Hepatocyte (in vitro differentiated cells): ENCODE measurements at places on chromosomes 16 and 17. TPM values are rescaled to one million over a fixed set of nuclear protein-coding genes. Genes with fewer than 3 reads are reported as not detected.

The RPH3AL gene
- polyA plus RNA-seq, result 7.6 and 12.0 TPM in 2 replicates

The CAMTA2 gene
- polyA plus RNA-seq, result 45.6 and 47.5 TPM in 2 replicates

The KCNJ18 gene
- polyA plus RNA-seq, result not detected in 2 replicates

The CCL7 gene
- 0.69 and 1.2 TPM in 2 replicates for polyA plus RNA-seq

The HOXB5 gene
- polyA plus RNA-seq, result 3.3 and 4.4 TPM in 2 replicates

The AFMID gene
- polyA plus RNA-seq, result 26.6 and 26.7 TPM in 2 replicates

The WNT3 gene
- 5.3 and 7.3 TPM in 2 replicates for polyA plus RNA-seq

The PHAF1 gene
- 15.2 and 20.2 TPM in 2 replicates for polyA plus RNA-seq

The ACLY gene
- 82.1 and 101 TPM in 2 replicates for polyA plus RNA-seq

The TP53TG3D gene
- polyA plus RNA-seq, result not detected in 2 replicates

The PIRT gene
- not detected in 2 replicates for polyA plus RNA-seq

The SCARF1 gene
- 1.0 and 2.0 TPM in 2 replicates for polyA plus RNA-seq

The SOST gene
- not detected in 2 replicates for polyA plus RNA-seq

The MPP3 gene
- polyA plus RNA-seq, result 5.1 and 10.9 TPM in 2 replicates

The TRPV2 gene
- polyA plus RNA-seq, result 10.1 and 15.2 TPM in 2 replicates

The HCRT gene
- not detected in 2 replicates for polyA plus RNA-seq

The DHRS7C gene
- polyA plus RNA-seq, result 0.19 TPM in 1 of 2 replicates, not detected in the other

The ZNF830 gene
- 9.9 and 11.8 TPM in 2 replicates for polyA plus RNA-seq

The PGS1 gene
- 42.5 and 52.2 TPM in 2 replicates for polyA plus RNA-seq

The ALDH3A1 gene
- polyA plus RNA-seq, result 0.13 and 1.4 TPM in 2 replicates

The STX1B gene
- 2.0 and 2.7 TPM in 2 replicates for polyA plus RNA-seq

The C16orf92 gene
- not detected in 2 replicates for polyA plus RNA-seq

The DHRS13 gene
- polyA plus RNA-seq, result 10.8 and 15.4 TPM in 2 replicates

The MMD gene
- polyA plus RNA-seq, result 19.4 and 26.9 TPM in 2 replicates

The TNFRSF12A gene
- 385 and 452 TPM in 2 replicates for polyA plus RNA-seq

The DLX4 gene
- polyA plus RNA-seq, result 1.4 and 3.7 TPM in 2 replicates

The KRTAP4-4 gene
- polyA plus RNA-seq, result not detected in 2 replicates

The EFCAB5 gene
- polyA plus RNA-seq, result 0.48 and 0.63 TPM in 2 replicates

The DPEP3 gene
- polyA plus RNA-seq, result not detected in 2 replicates

The KCNJ2 gene
- 0.41 and 1.0 TPM in 2 replicates for polyA plus RNA-seq

The TBC1D3K gene
- polyA plus RNA-seq, result not detected in 2 replicates

The ACSM3 gene
- 14.5 and 18.9 TPM in 2 replicates for polyA plus RNA-seq

The FAM20A gene
- 39.7 and 41.1 TPM in 2 replicates for polyA plus RNA-seq

The ABCA5 gene
- 21.5 and 22.4 TPM in 2 replicates for polyA plus RNA-seq

The HEXIM2 gene
- polyA plus RNA-seq, result 7.6 and 10.5 TPM in 2 replicates

The ICAM2 gene
- polyA plus RNA-seq, result 2.7 and 3.4 TPM in 2 replicates

The ASGR1 gene
- polyA plus RNA-seq, result 113 and 140 TPM in 2 replicates

The CPPED1 gene
- polyA plus RNA-seq, result 22.5 and 28.6 TPM in 2 replicates

The RASD1 gene
- 44.8 and 46.9 TPM in 2 replicates for polyA plus RNA-seq

The MARF1 gene
- 7.0 and 8.8 TPM in 2 replicates for polyA plus RNA-seq

The SLC35G6 gene
- polyA plus RNA-seq, result 0.30 and 0.44 TPM in 2 replicates

The KCNG4 gene
- polyA plus RNA-seq, result not detected in 2 replicates

The AMZ2 gene
- polyA plus RNA-seq, result 51.6 and 53.1 TPM in 2 replicates
